AG09309 (cell line): ENCODE measurements at places on chromosomes 11 and 22.

- no peak for DNase-seq
Measured at GRCh38 chr11:16382638-16383380, 26.5 kb upstream of the SOX6 start.

DNA sequence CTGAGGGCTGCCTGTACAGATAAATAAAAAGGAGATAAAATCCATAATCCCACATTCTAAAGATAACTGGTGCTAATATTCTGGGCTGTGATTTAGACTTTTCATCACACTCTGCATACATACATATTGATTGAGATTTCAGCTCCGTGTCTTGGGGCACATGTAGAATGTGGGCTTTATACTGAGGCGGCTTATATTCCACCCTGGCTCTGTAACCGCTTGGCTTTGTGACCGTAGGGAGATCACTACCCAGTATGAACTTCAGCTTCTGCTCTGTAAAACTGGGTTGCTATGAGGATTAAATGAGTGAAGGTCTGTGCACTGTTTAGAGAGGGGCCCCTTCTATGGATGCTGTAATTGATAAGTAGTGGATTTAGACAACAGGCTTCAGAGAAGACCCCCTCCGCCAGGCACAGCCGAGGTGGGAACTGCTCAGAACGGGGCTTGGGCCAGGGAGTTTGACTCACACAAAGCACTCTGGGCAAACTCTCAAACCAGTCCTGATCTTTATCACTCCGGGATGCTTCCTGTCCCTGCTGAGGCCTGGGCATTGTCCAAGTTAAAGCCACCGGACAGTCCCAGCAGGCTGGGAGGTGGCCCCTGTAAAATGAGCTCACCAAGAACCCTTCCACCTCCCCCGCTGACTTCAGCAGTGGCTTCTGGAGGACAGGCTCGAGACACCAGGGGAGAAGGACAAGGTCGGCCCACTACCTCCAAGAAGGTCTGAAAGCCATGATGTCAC lies 17.2 kb downstream of the KIAA1671 start:
- no peak for DNase-seq

DNA sequence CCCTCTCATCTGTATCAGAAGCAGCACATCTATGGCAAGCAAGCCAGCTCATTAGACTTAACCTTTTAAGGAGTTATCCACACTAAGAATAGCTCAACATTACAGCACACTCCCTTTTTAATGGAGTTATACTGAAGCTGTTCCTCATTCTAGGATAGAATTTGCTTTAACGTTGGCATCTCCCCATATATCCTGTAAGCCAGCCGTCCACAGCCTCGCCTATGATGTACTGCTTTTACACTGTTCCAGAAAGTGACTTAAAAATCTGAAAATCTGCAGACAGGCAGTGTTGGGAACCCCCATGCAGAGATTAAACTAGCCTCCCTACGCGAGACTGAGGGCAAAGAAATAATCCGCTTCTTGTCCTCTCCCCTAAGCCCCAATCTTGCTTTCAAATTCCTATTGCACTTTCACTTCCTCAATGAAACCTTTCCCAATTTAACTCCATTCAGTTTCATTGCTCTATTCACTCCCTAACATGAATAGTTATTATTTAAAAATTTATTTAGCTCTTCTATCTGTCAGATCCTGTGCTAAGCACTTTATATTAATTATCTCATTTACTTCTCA lies 225.0 kb downstream of the BLID start:
- no peak for DNase-seq

GRCh38 chr11:19437760-19438159 lies 197.0 kb upstream of the E2F8 start:
- DNase-seq = no peak

- DNase-seq = no peak
Measured at GRCh38 chr11:69012092-69013008, 696 bp downstream of the MRGPRF start.

DNA sequence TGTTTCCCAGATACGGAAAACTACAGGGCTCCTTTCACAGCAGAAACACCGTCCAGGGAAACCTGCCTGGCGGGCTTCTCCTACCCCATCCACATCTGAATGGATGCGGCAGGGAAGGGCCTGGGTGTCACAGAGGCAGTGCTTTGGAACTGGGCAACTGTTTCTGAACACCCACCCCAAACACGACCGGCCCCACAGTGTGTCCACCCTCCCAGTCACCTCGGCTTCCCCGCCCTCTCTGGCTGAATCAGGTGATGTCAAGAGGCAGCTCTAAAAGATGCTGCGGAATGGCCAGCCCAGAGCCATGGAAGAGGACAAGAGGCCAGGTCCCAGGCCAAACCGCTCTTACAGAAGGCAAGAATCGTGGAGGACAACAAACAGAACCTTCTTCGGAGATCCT lies 22.0 kb downstream of the IFT27 start:
- no peak for DNase-seq

- DNase-seq = no peak
Measured at GRCh38 chr22:49904040-49904369, 14.2 kb downstream of the ALG12 start.

DNA sequence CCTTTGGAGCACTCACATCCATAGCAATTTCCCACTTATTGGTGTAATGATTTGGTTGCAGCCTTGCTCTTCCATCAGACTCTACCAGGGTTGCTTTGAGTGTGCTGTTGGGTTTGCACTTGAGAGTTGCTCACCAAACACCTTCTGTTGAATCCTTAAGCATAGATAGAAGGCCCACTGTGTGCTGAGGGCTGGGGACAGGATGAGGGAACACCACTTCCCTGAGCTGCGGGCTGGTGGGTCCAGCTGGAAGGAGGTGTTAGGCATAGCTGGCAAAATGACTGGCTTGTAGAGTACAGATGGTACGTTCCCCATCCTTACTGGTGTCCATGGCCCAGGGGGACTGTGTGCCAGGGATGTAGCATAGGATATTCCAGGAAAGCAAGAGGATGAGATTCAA lies 3.9 kb downstream of the PRDM11 start:
- DNase-seq = no peak

- no peak for DNase-seq
Measured at GRCh38 chr11:21037850-21038249, 368.5 kb downstream of the NELL1 start.
